Fibroblast of lung (primary cell): ENCODE measurements at places on chromosomes 16 and 17.

DNA sequence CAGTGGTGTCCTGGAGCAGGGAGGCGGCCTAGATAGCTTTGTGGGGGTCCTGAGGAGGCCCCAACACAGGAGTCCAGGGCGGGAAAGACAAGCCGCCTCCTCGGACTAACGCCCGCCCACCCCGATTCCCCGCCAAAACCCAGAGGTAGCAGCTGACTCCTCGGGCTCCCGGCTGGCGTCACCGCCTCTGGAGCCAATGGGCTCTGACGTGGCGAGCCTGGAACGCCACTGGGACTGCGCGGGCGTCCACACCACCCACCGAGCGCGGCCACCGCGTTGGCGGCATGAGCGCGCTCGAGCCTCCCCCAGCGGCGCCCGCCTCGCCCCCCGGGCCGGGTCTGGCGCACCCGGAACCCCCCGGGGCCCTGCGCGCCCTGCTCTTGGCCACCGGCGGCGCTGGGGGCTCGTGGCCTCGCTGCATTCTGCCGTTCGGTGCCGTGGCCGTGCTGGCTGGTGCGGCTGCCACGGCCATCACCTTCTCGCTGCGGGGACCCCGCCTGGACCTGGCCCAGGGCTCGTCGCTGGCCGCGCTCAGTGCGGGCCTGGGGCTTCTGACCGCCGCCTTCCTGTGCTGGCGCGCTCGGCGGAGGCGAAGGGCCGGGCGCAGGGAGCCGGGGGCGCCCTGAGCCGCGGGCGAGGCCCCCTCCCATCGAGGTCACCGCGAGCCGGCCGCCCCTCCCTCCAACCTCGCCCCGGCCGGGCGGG lies 3.4 kb upstream of the NTN3 start:
- DNase-seq = peak; percentile 72

DNA sequence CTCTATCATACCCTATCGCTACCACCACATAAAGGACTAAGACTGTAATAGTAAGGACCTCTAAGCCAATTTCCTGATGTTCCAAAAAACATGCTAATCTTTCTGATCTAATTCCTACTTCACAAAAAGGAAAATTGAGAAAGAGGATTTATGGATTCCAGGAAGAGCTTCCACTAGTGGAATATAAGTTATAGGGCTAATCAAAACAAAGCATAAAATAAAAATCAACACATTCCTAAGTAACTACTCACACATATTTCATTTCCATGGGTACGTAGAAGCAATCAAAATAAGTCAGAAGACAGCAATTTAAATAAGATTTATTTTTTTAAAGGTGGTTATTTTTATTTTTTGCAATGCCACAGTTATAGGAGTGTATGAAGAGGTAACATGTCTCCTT lies 12.4 kb downstream of the CCDC43 start:
- peak; percentile 18 for DNase-seq

DNA sequence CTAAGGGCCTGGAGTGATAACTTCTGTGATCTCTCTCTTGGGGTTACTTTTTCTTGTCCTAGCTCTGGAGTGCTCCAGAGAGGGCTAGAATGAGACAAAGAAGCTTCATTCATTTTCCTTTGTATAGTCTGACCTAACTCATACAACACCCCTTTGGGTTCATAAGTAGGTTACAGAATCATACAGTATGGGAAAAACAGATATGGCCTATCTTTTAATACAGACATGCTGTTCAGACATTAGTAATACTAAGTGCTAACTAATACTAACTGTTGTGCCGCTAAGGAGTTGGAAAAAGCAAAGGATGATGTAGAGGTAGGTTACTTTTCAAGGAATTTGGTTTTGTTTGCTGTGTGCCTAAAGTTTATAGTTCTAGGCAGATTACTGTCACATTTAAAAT lies 84.7 kb downstream of the NLK start:
- DNase-seq = no peak

DNA sequence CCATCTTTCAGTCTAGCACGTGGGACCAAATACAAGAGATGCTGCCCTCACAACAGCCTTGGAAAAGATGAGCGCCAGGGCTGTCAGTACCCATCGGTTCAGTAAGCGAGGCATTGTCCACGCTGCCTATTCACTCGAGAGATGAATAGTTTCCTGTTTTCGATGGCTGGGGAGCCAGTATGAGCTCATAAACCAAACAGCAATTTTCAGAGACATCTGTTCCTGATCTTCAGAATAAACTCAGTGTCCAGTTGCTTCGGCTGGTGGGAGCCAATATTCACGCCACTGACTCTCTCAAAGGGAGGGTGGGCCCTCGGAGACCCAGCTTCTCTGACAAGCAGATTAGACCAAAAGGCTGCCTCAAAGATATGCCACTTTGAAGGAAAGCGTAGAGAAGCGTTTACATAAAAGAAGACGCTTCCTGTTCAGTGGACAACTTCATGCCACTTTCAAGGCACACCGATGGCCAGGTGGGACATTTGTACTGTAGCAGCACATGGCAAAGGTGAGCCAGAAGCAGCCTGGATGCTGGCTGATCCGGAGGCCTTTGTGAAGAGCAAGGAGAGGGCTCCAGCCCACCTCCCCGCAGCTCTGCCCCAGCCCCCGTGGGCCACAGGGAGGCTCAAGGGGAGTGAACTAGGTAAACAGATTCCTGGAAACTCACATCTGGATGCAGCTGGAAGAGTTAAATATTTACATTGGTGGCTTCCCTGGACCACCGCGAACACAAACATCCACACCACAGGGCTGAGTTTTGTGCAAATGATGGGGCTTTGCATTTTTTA lies 6.0 kb downstream of the TIMM22 start:
- DNase-seq = peak; percentile 86

DNA sequence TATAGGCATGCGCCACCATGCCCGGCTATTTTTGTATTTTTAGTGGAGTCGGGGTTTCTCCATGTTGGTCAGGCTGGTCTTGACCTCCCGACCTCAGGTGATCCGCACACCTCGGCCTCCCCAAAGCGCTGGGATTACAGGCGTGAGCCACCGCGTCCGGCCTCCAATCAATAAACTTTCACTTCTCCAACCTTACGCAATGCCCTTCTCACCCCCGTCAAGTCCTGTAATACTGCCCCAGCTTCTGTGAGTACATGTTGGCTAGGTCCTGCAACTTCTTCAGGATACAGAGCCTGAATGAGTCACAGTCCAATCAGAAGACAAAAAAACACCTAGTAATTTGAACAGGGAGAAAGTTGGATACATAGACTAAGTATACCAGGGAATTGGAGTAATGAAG lies 47.1 kb upstream of the PHOSPHO1 start:
- DNase-seq = no peak

GRCh38 chr16:29025218-29025617 lies 40.4 kb downstream of the LAT start:
- no peak for DNase-seq

DNA sequence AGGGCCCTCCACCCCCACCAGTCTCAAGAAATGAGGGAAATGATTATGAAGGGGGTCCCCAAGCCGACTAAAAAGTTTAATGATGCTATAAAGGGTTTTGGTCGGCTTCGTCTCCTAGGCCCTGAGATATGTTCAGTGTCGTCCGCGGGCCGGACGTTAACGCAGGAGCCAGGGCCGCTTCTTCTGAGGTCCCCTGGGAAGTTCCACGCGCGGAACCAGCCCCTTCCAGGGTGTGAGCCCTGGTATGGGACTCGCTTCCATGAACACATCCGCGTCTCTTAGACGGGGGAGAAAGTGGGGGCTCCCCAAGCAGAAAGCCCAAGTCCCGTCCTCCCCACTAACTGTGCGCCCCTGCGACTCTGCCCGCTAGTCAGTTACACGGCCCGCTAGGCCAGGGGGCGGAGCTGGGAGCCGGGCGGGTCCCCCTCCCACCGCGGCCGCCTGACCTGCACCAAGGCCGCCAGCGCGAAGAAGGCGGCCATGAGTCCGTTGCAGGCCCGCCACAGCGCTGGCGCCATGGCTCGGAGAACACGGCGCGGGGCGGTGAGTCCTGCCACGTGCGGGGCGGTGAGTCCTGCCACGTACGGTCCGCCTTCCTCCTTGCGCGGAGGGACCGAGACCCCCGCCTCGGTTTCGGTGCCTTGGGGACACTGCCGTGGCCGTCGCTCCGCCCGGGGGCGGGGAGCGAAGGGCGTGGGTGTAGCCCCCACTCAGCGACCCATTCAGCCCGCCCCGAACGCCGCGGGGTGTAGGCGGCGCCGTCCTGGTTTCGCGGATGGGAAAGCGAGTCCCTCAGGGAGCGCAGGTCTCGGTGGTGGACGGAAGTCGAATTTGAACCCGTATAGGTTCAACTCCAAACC lies at the start of gene TMEM220:
TSS of gene TMEM220 (minus strand) at position 690 of the 860 bp plus-strand sequence. CDS start at position 518, 172 bp downstream.
- peak; percentile 78 for DNase-seq
